SW480 (cell line): ENCODE measurements at places on chromosomes 5 and 9.

- DNase-seq, result no peak
These were observed 11.2 kb upstream of the JAK2 start for GRCh38 chr9:4973902-4974301.

DNA sequence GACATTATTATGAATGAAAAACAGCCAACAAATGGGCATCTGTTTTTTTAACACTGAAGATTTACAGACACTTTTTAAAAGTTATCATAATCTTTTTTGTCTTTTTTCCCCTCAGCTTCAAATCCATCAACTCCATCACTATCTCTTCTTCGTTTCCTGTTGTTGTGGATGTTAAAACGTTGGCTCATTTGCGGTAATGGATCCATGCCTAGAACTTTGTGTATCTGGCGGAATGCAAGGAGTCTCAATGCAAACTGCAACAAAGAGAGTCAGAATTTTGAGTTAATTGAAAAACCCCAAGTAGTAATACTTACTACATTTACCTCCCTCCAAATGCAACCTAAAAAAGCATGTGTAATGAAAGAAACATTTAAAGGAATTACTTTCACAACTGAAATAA is 42.9 kb upstream of the MTMR12 start:
- no peak for DNase-seq

DNA sequence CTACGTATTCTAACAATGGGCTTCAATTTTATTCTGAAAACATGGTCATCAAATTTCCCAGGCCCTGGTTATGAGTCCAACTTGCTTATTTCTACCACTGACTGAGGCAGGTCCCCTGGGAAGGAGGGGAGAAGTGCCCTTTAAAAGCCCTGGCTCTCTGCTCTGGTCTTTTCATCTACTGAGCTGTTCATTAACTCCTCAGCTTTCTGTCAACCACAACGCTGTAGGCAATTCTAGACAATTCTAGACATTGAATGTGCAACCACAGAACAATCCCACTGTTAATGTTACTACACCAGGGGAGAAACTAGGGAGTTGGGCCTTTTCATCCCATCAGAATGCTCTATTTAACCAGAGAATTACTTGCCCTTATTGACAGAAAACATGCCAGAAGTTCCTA is 10.0 kb downstream of the MOCS2 start:
- no peak for DNase-seq

DNA sequence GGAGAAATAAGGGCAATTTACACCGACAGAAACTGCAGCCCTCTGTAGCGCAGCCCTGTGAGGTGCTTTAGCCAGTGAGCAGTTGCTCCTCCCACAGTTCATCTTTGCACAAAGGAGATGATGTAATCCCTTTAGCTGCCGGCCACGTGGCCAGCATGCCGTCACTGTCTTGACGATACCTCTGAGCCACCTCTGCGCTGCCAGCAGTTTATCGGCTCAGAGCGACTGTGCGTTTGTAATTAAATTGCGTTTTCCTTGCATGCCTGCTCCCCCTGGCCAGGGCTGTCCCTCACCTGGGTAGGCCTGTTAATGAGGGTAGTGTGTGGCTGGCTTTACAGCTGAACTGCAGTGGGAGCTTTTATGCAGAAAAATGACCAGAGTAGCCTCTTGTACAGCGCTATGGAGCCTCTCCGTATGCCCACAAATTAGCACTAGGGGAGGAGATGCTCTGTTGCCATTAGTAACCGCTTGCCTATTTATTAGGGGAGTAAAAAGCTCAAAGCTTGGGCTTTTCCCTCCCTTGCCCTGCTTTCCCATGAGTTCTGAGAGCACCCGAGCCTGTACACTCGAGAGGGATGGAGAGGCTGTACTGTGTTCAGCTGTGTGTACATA is 107.0 kb downstream of the TRIO start:
- DNase-seq, result peak; percentile 34

DNA sequence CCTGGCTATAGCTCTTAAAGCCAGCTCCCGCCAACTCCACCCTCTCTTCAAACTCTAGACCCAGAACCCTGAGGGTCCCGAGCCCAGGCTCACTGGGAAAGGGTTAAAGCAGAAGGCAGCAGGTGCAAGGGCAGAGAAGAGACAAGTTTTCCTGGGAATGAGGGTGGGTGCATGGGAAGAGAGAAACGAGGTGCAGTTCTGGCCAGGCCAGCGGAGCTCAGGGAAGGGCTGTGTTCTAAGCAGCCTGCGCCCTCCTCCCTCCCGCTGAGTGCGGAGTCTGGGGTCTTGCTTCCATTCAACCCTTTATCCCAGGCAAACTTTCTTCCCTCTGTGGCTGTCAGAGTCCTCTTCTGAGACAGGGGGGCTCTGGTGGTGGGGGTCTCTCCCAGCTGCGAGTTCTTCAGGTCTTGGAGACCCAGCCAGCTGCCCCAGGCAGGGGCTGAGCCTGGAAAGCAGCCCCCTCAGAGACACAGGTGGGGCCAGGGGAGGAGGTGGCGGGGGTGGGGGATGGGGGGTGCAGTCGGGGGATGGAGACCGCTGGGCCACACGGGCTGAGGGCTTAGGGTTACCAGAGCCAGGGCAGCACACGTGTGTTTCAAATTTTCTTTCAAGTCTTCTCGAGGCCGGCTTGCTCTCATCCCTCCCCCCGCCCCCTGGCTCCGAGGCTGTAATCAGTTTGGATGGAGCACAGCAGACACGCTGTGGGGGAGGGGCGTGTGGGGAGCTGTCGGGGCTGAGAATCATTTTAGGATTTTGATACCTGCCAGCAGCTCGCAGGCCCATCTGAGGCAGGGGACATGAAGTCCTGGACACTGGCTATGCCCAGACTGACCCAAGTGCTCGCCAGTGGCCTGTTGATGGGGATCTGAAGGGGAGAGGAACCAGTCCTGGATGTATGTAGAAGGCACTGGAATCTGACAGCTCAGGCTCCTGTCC is 169.6 kb upstream of the SMIM23 start:
- no peak for DNase-seq

GRCh38 chr9:2018162-2018643 is 3.1 kb downstream of the SMARCA2 start:
- peak; percentile 25 for DNase-seq

DNA sequence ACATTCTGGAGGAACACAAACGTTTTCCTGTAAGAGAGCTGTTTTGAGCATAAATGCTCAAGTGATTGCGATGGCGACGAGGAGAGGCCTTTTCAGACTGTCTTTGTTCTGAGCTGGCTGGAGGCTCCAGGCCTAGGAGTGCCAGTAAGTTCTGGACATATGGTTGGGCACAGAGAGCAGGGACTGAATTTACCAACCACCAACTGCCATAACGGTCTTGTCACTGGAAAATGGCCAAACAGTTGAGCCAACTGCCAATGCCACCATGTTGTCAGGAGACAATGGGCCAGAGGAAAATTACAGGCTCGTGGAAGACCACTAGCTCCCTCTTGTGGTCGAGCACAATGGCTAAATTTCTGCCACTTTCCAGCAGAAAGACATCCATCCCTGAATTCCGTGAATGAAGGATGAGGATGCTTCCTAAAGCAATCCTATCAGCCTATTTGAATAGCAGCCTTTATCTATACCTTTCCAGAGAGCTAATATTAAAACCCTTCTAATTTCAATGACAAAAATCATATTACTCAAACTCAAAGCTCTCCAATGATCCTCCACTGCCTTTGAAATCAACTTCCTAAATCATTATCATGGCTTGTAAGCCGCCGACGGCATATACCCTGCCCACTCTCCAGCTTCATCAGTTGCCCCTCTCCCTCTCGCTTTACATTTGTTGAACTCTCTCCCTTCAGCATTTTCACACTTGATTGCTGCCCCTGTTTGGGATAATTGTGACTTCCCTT is 66.9 kb upstream of the GLIS3 start:
- DNase-seq, result peak; percentile 52

DNA sequence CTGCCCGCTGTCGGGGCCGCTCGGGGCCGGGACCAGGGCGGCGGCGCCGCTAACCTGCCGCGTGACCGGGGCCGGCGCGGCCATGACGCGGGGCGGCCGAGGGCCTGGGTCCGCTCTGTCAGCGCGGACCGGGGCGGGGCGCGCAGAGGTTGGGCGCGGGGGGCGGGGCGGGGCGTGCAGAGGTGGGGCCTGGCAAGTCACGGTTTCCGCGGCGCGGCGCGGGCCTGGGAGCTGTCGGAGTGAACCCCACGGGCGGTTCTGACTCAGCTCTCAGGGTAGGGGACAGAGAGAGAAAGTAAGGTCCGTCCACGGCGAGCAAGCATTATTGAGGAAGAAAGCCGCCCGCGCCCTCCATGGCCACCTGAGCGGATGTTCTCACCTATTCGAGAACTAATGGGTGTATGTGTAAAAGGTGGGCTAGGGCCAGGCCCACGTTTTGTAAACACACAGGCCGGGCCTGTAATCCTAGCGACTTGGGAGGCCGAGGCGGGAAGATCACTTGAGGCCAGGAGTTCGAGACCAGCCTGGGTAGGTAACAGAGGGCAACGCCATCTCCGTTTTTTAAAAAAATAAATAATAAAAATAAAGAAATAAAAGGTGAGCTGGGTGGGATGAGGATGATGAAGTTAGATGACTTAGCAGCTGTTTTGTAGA is at the start of gene PRXL2C:
PRXL2C (minus strand) TSS at position 120 of the 654 bp plus-strand sequence; CDS start at position 84, 36 bp downstream.
- DNase-seq, result peak; percentile 71

DNA sequence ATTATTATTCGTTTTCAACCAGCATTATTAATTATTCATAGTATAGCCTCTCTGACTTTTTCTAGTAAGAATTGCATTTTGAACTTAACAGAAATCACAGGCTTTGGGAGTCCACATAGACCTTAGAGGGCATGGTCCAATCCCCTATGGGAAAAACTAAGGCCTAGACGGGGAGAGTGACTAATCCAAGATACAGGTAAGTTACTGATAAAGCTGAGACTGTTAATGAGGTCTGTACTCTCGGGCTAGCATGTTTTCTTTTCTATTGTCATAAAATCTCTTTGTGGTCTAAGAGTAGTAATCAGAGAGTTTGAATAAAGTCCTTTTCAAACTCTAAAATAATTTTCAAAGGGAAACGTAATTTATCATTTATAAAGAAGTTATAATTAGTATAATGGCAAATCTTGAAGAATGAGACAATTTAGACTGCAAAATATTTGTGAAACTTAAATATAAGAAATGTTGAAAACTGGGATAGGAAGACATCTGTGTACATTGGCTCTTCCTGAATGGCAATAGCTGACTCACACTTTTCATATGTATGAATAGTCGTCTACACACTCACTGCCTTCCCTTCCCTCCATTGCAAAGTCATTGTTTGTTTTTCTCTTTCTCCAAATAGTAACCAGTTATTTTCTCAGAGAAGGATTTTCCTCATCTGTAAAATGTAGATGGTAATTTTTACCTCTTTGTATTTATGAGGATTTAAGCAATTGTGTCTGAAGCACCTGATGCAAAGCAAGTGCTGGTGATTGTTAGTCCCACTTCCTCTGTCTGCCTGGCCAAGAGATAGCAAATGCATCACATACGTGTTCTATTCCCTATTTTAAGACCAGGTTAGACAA is 207.9 kb upstream of the CD180 start:
- no peak for DNase-seq

- no peak for DNase-seq
These were observed 75.2 kb upstream of the SPTLC1 start for GRCh38 chr9:92190536-92190790.

DNA sequence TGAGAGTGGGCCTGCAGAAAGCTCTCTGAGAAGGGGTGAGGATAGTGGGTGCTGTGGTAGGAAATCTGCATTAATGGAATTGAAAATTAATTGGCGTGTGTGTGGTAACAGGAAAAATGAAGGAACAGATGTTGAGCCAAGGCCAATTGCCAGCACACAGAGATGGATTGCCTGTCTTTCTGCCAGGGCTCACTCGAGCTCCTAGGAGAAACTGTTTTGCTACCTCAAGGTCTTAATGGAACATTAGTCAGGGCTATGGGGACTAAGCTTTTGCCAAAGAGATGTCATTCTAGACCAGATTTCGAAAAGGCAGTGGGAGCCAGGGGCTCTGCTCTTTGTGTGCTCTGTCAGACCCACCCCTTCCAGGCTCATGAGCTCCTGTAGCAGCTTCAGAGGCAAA is 124.0 kb upstream of the EFNA5 start:
- DNase-seq, result no peak

DNA sequence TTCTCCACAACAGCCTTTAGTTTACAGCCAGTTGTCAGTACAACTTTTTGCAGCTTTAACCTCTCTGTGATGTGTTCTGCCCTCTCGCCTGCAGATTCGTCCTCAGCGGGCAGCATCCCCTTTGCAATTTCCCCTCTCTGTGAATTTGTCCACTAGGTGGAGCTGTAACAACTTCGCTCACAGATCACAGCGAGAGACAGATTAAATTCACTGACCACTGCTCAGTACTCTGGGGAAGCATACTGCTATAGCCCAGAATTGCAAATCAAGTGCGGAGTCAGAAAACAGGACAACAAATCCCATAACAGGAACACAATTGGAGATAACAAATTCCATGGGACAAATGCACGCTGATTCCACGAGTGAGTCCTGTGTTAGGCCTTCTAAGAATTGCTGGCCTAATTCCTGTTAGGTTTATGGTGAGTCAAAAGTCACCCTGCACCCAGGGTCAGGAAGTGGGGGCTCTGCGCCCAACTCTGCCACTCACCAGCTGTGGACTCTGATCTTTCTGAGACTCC is 2124.9 kb downstream of the MAT2B start:
- DNase-seq, result peak; percentile 59

GRCh38 chr5:176541338-176542134 is 4.3 kb upstream of the RNF44 start:
- DNase-seq, result peak; percentile 83

DNA sequence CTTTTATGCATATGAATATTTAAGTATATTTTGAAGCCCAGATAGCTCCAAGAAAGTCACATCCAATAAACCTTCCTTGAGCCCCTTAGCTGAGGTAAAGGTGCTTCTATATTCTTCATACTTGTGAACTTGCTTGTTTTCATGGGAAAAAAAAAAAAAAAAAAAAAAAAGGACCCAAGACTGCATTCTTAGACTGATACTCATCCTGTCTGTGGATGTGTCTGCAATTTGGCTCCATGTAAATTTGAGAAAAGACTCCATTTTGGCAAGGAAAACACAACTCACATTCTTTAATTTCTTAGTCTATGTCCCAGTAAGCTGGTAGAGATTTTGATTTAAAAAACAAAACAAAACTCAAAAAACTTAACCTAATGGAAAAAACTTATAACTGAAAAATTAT is 238.3 kb downstream of the FBXL17 start:
- no peak for DNase-seq

GRCh38 chr9:134602547-134603362 is 38.8 kb upstream of the COL5A1 start:
- DNase-seq, result peak; percentile 89

- DNase-seq, result no peak
These were observed 82.1 kb downstream of the PHAX start for GRCh38 chr5:126682856-126683255.

- peak; percentile 96 for DNase-seq
These were observed at the start of gene PCSK5 for GRCh38 chr9:75890472-75891276. Gene PCSK5 (plus strand): TSS chr9:75890673. CDS start chr9:75891182, 509 bp downstream.

DNA sequence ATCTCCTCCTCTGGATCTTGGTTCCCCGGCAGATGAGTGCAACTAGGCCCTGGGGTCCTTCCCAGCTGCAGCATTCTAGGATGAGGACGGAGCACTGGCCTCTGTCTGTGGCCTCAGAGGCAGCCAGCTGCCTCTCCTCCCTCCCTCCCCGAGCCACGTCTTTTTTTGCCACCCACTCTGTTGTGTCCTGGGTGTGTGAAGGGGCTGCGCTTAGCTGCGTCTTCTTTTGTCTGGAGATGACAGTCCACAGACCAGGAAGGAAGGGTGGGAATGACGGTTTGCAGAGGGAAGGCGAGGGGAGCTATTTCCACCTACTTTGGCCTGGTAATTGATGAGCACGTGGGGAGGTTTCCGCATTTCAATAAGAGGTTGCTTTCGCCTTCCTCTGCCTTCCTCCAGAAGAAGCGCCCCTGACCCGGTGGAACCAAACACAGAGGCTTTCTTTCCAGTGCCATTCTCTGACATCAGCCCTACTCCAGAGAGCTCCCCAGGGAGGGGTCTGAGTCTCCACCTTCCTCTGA is 34.5 kb upstream of the GABRP start:
- no peak for DNase-seq
